ENCODE measurements at places on chromosomes 2 and 18.

GRCh38 chr2:9547262-9547991 is 8.2 kb downstream of the ADAM17 start:
- no peak for DNase-seq

GRCh38 chr18:75364512-75365253 is 62.8 kb downstream of the SMIM21 start:
- DNase-seq: no peak

- DNase-seq: no peak
These were observed 95.8 kb upstream of the FOSL2 start for GRCh38 chr2:28296904-28297303.

DNA sequence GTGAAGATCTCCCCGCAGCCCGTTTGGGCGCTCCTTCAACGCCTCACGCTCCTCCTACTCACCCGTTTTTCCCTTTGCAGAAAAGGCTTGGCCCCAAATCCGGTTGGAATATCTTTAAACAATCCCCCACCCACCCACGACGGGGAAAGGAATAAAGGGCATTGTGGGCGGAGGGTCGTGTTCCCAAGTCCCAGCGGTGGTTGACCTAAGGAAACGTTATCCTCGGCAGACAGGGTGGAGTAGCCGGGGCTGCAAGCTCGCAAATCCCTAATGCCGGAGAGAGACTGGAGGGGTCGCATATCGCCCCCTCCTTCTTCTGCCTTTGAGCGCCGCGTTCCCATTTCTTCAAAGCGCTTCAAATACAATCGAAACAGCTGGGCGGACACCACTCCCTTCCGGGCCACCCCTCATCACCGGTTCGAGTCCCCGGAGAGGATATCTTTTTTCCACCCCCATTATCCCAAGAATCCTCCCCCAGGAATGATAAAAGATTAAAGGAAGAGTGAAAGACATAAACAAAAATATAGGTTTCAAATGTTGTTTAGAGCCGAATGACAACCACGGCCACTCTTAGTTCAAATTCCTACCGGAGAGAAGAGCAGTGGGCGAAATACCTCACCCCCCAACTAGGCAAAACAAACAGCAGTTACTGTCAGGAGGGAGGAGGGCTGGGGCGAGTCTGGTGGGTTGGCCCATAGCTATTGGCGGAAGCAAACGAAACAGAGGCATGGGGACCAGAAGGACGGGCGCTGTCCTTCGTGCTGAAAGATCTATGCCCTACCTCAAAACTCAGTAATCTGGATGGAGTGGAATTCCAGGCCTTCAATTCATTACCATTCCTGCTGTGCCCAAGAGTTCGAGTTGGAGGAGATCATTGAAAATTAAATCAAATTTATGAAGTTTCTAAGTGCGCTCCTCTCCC is 2.8 kb upstream of the GAD1 start:
- DNase-seq: peak; percentile 75

DNA sequence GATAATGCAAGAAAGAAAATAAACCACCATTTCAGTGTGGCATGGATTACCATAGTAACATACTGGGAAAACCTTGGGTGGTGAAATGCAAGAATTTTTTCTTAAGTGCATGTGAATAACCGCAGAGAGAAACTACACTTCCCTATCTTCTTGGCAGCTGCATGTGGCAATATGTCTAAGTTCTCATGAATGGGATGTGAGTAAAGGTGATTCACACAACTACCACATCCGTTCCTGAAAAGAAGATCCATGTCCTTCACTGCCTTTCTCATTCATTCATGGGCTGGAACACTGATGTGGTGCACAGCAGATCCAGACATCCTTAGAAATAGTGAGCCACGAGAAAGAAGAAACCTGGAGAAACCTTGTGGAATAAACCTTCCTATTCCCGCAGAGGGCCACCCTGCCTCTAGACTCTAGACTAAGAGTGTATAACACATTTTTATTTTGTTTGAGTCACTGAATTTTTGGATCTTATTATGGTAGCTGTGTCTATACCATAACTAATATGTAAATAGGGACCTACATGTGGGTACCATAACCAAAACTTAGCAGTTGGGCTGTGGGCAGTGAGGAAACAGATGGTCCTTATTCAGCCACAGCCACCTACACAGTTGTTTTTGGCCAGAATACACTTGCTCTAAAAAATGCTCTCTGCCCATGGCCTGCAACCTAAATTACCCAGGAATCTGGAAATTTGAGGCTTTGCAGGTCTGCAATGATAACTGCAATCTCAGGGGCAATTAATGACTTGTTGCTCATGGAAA is 573.3 kb downstream of the LRP1B start:
- DNase-seq: no peak

GRCh38 chr2:101486258-101486701 is 11.4 kb upstream of the RFX8 start:
- DNase-seq: no peak

DNA sequence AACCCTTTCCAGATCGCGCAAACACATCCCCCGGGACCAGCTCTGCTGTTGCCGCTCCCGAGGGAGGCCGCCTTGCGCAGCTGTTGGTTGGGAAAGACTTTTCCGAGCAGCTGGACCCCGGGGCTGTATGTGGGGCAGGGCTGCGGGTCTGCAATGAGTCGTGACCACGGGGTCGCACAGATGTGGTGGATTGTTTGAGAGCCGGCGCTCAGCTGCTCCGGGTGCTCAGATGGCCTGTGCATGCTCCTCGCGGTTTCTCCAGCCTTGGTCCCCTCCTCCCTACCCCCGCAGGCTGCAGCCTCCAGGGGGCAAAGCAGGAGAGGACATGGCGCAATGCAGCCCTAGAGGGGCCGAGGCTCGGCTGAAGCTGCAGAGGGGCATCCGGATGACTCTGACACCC is 105.2 kb upstream of the OTOS start:
- no peak for DNase-seq

DNA sequence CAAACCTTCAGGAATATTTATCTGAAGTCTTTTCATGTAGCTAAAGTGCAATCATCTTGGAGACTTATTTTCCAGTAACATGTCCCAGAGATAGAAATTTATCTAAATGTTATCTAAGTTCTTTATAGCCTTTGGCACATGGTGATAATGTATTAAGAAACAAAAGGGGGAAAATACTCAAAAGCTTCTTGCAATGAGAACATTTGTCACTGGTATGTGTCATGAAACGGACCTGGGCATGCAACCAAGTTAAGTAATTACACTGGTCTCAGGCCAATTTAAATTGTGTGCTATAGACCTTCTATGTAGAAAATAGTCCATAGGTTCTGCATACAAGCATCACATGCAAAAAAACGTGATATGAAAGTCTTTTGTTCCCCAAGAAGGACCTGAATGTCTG is 136.2 kb downstream of the SLC8A1 start:
- peak; percentile 63 for DNase-seq
